ENCODE measurements at places on chromosomes 2 and 18. TPM values are rescaled to one million over a fixed set of nuclear protein-coding genes. Genes with fewer than 3 reads are reported as not detected.

DNA sequence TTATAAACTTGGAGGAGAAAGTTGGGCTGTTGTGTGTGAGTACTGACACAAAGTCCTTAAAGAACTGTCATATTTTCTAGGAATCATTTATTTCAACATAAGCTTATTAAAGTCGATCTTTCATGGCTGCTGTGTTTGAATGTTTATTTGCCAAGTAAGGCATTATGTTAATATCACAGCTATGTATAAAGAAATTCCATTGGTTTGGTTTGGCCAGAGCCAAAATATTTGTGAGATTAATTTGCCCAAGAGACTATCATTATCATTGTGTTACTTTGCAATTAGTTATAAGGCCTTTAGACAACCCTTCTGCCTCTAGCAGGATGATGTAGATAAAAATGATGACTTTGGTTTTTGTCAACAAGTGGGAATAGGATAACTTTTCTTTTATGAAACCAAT lies 240.6 kb upstream of the NT5C1B start:
- DNase-seq, result no peak

DNA sequence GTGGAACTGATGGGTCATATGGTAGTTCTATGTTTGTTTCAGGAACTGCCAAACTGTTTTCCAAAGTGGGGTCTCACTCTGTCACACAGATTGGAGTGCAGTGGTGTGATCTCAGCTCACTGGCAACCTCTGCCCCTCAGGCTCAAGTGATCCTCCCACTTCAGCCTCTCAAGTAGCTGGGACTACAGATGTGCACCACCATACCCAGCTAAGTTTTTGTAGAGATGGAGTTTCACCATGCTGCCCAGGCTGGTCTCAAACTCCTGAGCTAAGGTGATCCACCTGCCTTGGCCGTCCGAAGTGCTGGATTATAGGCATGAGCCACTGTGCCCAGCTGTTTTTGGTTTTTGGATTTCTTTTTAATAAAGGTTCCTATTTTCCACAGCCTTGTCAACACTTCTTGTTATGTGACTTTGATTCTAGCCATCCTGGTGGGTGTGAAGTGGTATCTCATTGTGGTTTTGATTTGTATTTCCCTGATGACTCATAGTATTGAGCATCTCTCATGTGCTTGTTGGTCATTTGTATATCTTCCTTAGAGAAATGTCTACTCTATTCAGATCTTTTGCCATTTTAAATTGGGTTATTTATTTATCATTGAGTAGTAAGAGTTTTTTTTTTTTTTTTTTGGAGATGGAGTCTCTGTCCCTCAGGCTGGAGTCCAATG lies 22.8 kb downstream of the NPC1 start:
- no peak for DNase-seq

DNA sequence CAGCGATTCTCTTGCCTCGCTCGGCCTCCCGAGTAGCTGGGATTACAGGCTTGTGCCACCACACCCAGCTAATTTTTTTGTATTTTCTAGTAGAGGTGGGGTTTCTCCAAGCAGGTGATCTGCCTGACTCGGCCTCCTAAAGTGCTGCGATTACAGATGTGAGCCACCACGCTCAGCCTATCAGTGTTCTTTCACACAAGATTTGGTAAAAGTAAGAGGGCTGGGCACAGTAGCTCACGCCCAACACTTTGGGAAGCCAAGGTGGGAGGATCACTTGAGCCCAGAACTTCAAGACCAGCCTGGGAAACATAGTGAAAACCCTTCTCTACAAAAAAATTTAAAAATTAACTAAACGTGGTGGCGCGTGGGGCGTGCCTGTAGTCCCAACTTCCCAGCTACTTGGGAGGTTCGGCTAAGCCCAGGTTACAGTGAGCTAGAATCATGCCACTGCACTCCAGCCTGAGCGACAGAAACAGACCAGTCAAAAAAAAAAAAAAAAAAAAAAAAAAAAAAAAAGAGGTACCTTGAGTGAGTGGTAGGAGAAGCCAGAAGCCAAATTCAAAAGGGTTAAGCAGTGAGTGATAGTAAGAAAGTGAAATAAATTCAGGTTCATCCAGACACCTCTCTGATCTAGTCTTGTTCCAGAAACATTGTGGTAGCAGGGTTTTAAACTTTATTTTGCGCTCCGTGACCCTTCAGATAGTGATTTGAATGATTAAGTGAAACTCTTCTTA lies 981 bp downstream of the MRPL53 start:
- no peak for DNase-seq

- peak; percentile 53 for DNase-seq
These were observed 12.6 kb upstream of the KCMF1 start for GRCh38 chr2:84958135-84959059.

Gene ARHGEF33
- total RNA-seq, result 0.35 TPM

Gene PIAS2
- 42.0 TPM for total RNA-seq

Gene TCF23
- total RNA-seq, result 0.07 TPM

Gene UGT1A4
- total RNA-seq, result 1.8 TPM
